ENCODE measurements at places on chromosomes 4 and X.

DNA sequence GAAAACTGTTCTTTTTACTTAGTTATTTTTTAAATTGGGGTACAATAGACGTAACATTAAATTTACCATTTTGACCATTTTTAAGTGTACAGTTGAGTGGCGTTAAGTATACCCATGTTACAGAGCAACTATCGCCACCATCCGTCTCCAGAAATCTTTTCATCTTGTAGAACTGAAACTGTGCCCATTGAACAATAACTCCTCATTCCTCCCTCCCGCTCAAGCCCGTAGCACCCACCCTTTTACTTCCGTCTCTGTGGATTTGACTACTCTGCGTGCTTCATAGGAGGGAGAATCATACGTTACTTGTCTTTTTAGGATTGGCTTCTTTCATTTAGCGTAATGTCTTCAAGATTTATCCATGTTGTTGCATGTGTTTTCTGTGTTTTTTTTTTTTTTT, 55.3 kb downstream of the TMEM131L start:
- no peak for DNase-seq

DNA sequence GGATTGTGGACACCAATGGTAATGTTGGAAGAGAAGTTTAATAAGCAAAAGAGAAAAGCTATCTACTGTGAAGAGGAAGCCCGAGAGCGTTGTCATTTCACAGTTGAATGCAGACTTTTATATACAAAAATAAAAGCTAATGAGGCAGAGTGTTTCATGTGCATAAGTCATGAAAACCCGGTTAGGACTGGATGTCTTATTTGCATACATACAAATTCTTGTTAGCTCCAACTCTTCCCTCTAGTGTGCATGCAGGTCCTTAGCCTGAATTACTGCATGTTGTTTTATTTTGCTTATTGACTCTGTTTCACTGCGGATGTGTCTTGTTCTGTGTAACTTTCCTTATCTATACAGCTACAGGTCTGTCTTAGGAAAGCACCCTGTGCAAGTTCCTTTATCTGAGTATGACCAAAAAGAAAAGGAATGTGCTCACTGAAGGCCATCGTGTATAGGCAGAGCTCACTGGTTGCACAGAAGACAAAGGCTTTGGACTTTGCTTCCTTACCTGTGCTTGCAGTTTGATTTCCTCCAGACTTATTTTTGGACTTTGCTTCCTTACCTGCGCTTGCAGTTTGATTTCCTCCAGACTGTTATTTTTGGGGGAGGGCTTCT, 25.1 kb upstream of the UGT2B11 start:
- DNase-seq = no peak

DNA sequence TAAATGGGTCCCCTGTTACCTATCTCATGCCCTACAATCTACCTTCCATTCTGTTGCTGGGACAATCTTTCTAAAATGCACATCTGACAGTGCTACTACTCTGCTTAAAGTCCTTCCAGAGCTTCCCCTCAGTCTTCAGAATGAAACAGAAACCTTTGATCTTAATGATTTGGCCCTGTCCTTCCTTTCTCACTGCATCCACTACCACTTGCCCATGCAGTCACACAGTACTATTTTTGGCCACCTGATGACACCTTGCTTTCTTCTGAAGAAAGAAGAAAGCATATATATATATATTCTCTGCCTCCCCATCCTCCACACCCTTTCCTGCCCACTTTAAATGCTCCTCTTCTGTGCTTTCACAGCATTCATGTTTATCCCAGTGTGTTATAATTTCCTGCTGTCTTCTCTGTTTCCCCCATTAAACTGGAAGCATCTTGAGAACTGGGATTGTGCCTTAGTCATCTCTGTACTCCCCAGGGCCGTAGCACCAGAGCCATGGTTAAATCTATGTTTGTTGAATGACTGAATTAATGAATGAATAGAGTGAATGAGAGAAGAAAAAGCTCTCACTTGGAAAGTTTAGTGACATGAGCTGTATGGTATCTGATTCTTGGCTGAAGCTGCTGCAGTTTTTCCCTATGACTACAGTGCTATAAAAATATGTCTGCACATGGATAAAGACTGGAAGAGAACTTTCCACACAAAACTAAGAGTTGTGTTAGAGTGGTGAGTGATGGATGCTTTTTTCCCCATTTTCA, 56.2 kb downstream of the RTL9 start:
- no peak for DNase-seq

DNA sequence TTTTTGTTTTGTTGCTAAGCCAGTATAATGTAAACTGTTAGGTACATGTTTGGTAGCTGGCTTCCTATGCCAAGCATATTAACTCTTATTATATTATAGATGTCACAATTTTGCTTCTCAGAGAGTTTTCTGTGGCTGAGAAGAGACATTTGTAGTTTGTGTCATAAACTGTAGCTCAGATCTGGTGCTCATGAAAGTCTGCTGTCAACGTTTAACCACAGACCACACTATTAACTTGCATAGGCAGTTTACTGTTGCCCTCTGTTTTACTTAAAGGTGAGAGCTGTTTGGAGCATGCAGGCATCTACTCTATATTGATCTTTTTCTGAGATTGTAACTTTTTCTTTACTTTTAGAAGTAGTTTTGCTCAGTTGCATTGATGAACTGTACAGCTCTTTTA, 166.8 kb downstream of the TLL1 start:
- DNase-seq = no peak

DNA sequence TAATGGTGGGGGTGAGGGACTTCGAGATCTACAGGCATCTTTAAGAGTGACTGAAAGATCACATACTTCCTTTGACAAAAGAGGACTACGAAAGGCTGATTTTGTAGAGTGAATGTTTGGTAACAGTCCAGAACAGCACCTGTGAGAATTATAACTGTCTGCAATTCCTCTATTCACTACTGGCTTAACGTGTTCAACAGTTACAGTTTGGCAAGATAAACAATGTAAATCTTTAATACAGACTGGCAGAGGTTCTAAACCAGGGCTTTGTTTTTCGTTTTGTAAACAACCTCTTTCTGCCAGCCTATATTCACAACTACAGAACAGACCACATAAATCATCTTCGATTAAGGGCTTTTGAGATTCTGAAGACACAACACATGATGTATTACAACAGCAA, 66.9 kb downstream of the NCAPG start:
- DNase-seq = no peak

- DNase-seq = no peak
These were observed 1048.4 kb downstream of the NLGN4X start for GRCh38 chrX:5180135-5180741.

DNA sequence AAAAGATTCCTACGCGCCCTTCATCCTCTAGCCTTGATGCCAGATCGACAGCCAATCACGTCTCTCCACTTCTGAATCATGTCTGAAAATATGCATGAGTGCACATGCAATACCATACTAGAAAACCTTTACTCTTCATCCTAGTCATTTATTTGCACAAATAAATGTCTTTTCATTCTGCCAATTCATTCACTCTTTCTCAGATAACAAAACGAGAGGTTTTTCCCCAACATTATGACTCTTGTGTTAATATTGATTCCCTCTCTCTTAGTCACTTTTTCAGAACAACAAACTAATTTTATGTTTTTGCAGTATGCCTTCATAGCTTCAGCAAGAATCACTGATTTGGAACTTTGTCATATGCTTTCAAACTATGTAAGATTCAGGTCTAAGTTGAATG, 549.4 kb upstream of the GALNT7 start:
- no peak for DNase-seq
